ENCODE measurements at places on chromosomes 2 and 18. TPM values are rescaled to one million over a fixed set of nuclear protein-coding genes. Genes with fewer than 3 reads are reported as not detected.

DNA sequence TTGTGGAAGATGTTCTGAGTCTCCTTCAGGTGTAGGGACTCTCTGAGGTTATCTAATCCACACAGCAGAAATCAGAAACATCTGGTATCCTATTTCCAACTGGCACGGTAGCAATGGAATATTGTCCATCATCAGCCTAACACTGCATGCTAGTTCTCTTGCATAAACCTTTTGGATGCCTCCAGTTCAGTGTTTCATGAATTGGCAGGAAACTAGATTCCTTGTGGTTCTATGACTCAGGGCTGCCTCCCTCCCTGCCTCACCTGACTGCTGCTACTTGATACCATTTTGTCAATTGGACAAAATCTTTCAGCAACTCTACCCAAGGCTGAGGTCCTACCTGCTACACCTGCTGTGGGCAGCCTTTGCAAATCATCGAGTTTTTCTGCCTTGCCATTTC, 130.9 kb downstream of the TPGS2 start:
- DNase-seq: no peak

DNA sequence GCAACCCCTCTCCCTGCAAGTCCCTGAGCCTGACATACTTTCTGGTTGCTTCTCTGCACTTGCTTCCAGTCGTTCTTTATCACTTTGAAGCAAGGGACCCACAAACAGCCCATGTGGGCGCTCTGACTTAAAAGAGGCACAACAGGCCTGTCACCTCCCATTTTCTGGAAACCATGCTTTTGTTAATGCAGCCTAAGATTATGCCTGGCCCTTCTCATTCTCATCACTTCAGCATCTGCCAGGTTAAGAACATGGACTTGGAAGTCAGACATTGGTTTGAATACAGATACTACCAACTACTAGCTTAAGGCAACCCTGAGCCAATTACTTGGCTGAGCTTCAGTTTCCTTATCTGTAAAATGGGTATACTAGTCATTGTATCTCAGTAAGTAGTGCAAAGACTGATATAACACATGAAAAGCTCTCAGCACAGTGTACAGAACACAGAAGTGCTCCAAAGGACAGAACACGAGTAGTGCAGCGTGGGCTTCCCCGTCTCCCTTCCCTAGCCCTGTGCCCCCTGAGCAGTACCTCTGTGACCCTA, 141.4 kb downstream of the TNS1 start:
- DNase-seq: no peak

DNA sequence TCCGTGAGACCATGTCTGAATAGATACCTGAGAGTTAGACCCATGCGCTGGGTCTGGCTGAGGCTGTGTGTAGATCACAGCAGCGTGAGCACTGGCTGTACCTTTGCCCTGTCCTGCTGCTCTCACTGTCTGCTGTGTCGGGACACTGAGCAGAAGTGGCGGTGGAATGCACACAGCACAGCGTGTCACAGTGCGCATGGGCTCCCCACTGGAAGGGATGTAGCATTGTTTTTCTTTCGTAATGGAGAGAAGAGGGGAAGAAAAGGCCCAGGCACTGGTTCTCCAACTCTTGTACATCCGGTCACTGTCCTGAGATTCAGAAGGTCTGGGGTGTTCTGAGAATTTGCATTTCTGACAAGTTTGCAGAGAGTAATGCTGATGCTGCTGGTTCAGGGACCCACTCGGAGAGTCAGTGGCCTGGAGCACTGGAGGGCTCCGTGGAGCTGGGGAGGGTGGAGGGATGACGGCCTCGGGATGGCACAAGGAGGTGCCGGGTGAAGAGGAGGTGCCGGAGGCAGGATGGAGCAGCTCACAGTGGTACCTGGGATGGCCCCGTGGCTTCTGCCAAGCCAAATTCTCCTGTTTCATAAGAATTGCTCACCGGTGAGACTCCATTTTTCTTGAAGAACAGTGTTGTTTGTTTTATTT, 252.8 kb downstream of the LDLRAD4 start:
- DNase-seq: no peak

DNA sequence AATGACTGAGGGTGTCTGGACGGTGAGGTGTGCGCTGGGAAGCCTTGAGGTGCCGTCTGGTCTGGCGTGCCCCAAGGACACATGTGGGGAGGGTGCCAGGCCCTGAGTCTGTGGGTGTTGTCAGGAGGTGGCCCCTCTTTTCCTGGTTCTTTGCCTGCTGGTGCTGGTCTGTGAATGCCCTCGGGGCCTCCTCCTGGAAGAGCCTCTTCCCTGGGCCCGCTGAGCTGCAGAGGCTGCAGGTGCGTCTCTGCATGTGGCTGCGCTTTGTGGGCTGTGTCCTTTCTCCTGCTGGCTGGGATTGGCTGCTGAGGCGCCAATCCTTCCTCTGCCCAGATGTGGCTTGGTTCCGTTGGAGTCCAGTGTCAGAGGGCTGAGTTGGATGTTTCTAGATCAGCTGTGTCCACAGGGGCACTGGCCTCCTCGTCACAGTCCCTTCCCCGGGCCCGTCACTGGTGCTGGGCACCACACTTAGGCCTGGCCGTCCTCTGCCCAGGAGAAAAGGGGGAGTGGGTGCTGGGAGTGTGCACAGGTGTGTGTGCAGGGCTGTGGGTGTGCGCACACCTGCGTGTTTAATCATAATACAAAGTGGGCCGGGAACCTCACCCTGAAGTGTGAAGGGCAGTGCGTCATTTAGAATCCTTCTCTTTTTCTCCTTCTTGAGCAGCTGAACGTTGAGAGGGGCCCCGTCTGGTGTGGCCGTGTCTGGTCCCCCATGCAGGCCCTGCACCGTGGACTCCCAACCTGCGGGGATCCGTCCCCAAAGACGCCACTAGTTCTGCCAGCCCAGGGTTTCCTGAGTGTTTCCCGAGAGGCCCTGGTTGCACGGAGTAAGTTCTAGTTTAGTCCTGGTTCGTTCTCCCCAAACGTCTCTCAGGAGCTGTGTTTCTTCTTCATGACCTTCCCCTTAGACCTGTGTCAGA, 35.5 kb downstream of the RTP5 start:
- DNase-seq: peak; percentile 47

Gene CXCR1
- not detected for total RNA-seq

GRCh38 chr2:207747653-207748560, 21.8 kb downstream of the FZD5 start:
- DNase-seq: no peak

DNA sequence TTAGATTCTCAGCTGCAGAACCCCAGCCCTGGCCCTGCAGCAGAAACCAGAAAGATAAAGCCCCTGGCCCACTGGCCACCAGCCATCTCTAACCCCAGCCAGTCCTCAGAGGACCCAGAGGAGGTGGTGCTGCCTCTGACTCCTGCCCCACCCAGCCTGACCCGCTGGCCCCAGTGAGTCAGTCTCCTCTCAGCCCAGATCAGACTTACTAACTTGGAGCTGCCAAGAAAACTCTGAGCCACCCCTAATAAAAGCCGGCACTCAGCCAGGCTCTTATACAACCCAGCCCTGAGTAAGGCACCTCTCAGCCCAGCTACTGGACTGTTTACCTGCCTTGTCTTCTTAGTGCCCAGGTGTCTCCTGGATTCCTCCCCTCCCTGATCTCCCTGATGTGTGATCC, 2.0 kb downstream of the SLC14A2 start:
- no peak for DNase-seq

DNA sequence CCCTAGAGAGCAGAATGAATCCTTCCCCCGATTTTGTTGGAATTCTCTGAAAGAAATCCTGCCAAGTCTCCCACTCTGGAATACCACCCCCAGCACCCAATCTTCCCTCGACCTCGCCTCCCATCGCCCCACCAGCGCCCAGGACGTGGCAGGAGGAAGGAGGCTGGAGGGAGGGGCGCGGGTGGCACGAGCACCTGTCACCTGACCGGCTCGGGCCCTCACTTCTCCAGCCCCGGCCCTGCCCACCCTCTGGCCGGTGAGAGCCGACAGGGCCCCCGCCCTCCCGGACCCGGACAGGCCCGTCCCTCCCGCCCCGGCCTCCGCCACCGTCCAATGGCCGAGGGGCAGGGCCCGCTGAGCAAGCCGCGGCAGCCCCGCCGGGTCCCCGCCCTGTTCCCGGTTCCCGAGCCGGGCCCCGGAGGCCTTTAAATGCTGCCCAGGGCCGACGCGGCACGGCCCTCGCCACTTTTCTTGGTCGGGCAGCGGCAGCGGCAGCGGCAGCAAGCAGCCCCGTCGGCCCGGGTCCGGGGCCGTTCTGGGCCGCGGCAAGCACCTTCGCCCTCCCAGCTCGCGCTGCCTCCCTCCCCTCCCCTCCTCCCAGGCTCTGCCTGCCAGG, at the start of gene LGALSL:
LGALSL (plus strand) TSS at position 393 of the 616 bp plus-strand sequence. CDS start 384 bp downstream, outside the sequence.
- DNase-seq: peak; percentile 59

GRCh38 chr18:8701546-8702118, 3.7 kb upstream of the MTCL1 start:
- no peak for DNase-seq

GRCh38 chr2:223920109-223920508, 25.0 kb downstream of the WDFY1 start:
- DNase-seq: no peak

Gene CNDP1
- total RNA-seq: not detected

Gene TDRD15
- not detected for total RNA-seq

Gene TXNDC2
- not detected for total RNA-seq

GRCh38 chr18:34806527-34806926, 96.4 kb downstream of the DTNA start:
- no peak for DNase-seq

DNA sequence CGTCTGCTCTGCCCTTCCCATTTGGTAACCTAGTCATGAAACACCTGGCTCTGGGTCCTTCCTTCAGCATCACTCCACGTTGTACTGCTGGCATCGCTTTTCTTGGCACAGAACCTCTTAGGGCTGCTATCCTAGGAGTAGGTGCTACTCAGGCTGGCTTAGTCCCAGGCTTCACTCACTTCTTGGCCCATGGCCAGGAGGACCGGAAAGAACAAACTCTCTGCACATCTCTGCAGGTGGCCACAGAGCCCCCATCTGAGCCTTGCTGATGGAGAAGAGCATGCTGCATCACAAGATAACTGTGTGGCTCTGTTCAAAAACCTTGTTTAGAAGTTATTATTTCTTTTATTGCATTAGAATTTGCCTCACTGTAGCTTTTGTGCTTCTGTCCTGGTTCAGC, 447.2 kb upstream of the TNP1 start:
- no peak for DNase-seq

DNA sequence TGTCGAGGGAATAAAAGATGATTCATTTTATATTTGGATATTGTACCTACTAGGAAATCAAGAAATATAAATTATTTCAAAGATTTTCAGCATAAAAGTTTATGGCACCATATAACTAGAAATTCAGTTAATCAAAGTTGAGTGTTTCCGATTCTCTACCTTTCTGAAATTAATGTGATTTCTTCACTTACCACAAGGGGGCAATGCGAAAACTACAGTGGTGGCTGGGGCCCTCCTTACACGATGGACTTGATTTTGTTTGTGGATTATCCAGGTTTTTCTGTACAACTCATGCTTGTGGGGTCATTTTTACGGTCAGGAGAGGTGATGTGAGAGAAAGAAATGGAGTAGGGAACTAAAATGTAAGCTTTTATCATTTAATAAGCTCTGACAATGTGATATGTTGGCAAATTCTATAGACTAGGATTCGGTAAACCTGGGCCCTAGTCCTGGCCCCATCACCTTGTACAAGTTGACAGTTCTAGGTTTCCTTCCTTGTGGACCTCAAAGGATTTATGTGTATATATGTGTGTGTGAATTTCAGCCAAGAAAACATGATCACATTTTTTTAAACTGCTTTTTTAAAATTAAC, 47.6 kb downstream of the G6PC2 start:
- DNase-seq: no peak

Gene GRP
- not detected for total RNA-seq

Gene UBE2F
- 64.5 TPM for total RNA-seq

- DNase-seq: no peak
Measured at GRCh38 chr2:213148572-213149261, 2.7 kb downstream of the IKZF2 start.

DNA sequence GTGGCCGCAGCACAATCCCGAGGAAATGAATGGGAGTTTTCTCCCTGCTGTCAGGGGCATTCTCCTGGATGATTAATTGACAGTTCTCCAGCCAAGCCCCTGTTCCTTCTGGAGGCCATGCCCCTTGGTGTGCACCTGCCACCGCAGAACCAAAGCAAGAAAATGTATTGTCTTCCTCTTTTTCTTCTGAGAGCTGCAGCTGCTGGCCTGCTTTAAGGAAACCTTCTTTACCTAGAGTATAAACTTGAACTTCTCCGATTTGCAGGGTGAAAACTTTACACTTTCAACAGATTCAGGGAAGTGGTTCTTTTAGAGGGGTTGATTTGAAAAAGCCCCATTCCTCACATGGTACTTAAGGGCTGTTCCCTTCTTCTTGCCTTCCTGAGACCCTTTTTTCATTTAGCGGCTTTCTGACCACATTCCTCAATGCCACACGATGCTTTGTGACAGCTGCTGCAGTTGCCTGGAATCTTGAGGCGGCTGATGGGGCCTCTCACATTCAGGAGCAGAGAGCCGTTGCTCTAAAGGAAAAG, 402.8 kb downstream of the TXNL1 start:
- no peak for DNase-seq

GRCh38 chr18:56469582-56469981, 168.8 kb downstream of the TXNL1 start:
- DNase-seq: no peak

DNA sequence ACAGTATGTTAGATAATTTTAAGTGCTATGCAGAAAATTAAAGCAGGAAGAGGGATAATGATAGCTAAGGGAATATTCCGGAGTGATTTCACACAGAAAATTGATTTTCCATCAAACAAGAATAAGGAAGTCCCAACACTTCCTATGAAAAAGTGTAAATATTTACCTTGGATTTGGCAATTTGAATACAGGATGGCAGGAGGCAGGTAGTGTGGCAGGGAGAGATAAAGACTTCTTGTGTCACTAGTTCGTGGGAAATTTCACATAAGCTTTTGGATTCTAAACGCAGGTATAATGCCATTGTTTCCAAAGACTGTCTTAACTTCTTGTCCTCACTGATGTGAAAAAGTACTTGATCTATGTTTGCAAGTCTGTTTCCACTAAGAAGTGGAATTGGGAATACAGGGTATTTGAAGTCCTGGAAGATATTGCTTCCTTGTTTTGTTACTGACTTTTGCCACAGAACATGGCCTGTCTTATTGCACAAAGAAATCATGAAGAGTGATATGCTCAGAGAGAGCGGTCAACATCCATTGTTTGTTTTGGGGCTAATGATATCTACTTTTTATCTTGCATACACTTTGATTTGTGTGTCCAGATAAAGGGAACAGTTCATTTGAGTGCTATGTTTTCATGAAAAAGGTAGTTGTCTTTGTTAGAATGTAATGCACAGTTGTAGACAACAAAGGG, 1216.1 kb upstream of the FAM98A start:
- DNase-seq: no peak
